Activated naive CD8-positive, alpha-beta T cell treated with anti-CD3 and anti-CD28 coated beads, Interleukin-2, amount 10 ng/mL, durations not matched to agents 7 days and 5 days (primary cell): ENCODE measurements at places on chromosomes 16 and 17. TPM values are rescaled to one million over a fixed set of nuclear protein-coding genes. Genes with fewer than 3 reads are reported as not detected.

HSD11B2 gene
- not detected for total RNA-seq

MAP3K14 gene
- total RNA-seq: 25.9 TPM

MT2A gene
- total RNA-seq: 115 TPM

TRPV2 gene
- 107 TPM for total RNA-seq

TMEM220 gene
- total RNA-seq: 1.7 TPM

MEOX1 gene
- 5.2 TPM for total RNA-seq

ALDH3A2 gene
- total RNA-seq: 32.8 TPM

CA7 gene
- not detected for total RNA-seq

AOC3 gene
- total RNA-seq: 0.86 TPM

MGRN1 gene
- total RNA-seq: 91.7 TPM

HOXB2 gene
- total RNA-seq: 20.0 TPM

ANKRD13B gene
- total RNA-seq: 7.9 TPM

P2RX5 gene
- 19.0 TPM for total RNA-seq

DNA sequence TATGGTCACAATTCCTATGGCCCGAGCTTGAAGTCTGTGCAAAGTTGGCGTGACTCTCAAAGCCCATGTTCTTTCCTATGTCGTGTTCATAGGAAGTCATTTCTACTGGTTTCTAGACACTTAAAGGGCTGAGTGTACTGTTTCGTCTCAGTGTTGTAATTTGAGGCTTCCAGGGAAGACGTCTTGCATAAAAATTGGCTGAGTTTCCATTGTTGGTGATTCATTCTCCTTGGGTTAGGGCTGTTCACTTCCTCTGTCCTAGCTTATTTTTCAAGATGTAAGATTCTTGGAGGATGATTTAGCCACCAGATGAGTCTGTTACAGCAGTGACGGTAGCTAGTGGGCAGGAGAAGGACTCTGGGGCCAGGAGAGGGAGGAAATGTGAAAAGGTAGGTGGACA lies 43.1 kb downstream of the PIK3R5 start:
- H3K4me3 ChIP-seq: no peak overlapping the region
- no peak for DNase-seq
- peak overlapping the region; percentile 52 for H3K27ac ChIP-seq
- peaks cover 9% of the 10 kb centered on the region for H3K4me1 ChIP-seq
- peaks cover 49% of the 10 kb centered on the region for H3K36me3 ChIP-seq

GRCh38 chr17:39867084-39867879 lies 720 bp upstream of the ZPBP2 start:
- H3K36me3 ChIP-seq: peaks cover 3% of the 10 kb centered on the region
- peaks cover 36% of the 10 kb centered on the region for H3K4me1 ChIP-seq
- H3K27me3 ChIP-seq: peaks cover 2% of the 10 kb centered on the region
- peak overlapping the region; percentile 68 for H3K4me3 ChIP-seq
- DNase-seq: no peak
- H3K27ac ChIP-seq: peak overlapping the region; percentile 73

GRCh38 chr17:32909787-32910369 lies 18.1 kb upstream of the TMEM98 start:
- H3K27ac ChIP-seq: no peak overlapping the region
- DNase-seq: peak; percentile 39
- no peak overlapping the region for H3K4me3 ChIP-seq
- peaks cover 43% of the 10 kb centered on the region for H3K27me3 ChIP-seq
- H3K4me1 ChIP-seq: peaks cover 7% of the 10 kb centered on the region

DNA sequence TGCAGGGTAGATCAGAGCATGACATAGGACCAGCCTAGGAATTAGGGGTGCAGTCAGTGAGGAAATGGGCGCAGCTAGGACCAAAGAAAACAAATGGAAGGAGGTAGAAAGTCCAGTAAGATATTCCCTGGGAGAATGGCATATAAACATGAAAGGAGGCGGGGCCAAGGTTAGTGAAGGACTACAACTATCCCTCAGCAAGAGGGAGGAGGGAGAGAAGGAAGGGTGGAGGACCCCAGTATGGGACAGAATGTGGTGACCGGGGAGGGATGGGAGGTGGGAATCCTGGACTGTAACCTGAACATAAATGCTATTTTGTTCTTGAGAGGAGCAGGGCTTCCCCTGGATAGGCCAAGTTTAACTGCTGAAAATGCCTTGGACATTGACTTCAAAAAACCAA lies 22.8 kb downstream of the ITGB3 start:
- H3K4me1 ChIP-seq: peaks cover 3% of the 10 kb centered on the region
- no peak overlapping the region for H3K4me3 ChIP-seq
- DNase-seq: no peak
- peaks cover 19% of the 10 kb centered on the region for H3K27me3 ChIP-seq
- no peaks in the 10 kb centered on the region for H3K36me3 ChIP-seq
- no peak overlapping the region for H3K27ac ChIP-seq

GRCh38 chr16:10765772-10766171 lies 22.1 kb downstream of the NUBP1 start:
- H3K4me1 ChIP-seq: peaks cover 14% of the 10 kb centered on the region
- no peak for DNase-seq
- H3K4me3 ChIP-seq: no peak overlapping the region

DNA sequence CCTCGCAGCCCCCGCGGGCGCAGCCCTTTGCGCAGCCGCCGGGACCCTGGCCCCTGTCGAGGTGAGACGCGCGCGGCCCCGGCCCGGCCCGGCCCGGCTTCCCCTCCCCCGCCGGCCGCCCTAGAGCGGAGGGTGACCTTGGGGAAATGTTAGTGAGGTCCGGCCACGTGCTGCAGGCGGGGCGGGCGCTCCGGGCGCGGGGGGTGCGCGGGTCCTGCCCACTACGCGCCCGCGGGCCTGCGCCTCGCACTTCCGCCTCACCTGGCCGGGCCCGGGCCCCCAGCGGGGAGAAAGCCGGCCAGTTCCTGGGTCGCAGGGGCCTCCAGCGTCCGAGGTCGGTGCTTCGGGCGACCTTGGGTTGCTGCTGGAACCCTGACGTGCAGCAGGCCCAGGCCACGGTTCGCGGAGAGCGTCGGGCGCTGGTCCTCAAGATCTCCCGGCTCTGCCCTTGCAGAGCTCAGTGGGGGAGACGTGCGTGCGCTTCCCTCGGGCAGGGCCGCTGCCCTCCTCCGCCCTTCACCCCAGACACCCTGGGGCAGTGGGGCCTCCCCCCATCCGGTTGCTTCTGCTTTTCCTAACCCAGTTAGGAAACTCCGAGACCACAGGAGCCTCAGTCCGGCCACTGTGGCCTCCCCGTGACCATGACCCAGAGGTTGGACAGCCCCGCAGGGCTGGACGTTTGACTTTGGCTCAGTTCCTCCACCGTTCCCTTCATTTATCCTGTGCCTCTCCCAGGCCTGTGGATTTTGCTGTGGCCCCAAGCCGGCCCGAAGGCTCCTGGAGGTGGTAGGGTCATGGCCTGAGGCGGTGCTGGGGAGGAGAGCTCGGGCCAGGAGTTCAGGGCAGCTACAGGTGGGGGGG lies 791 bp downstream of the MCRIP2 start:
- H3K4me1 ChIP-seq: peaks cover 5% of the 10 kb centered on the region
- DNase-seq: peak; percentile 74
- no peaks in the 10 kb centered on the region for H3K27me3 ChIP-seq
- H3K27ac ChIP-seq: peak overlapping the region; percentile 51
- no peaks in the 10 kb centered on the region for H3K36me3 ChIP-seq
- peak overlapping the region; percentile 76 for H3K4me3 ChIP-seq

DNA sequence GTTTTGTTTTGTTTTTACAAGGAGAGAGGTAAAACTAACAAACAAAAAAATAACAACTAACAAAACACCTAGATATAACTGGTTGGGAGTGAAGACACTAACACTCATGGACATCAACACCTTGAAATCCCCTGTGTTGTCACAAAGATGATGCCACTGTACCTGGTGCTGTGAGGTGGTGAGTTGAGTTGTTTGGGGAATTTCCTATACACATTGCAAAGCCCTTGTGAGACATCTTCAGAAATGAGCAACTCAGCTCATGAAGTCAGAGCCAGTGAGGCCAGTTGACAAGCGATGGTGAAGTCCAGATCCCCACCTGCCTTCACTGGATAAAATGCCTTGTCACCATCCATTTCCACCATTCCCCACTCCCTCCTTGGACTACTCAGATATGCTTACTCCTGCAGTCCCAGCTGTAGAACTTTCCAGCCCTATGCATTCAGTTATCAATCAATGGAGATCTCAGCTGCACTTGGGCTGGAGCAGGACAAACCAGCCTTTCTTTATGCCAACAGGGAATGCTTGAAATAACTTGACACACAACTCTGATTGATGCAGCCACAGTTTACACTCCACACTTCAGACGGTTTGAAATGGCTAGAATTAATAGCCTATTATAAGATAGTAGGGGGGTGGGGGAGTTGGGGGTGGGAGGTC lies 22.2 kb downstream of the ANKFN1 start:
- no peaks in the 10 kb centered on the region for H3K4me1 ChIP-seq
- no peak overlapping the region for H3K4me3 ChIP-seq
- H3K27ac ChIP-seq: no peak overlapping the region
- no peaks in the 10 kb centered on the region for H3K36me3 ChIP-seq

GRCh38 chr17:56983366-56983765 lies 5.4 kb downstream of the SCPEP1 start:
- H3K36me3 ChIP-seq: peaks cover 1% of the 10 kb centered on the region
- H3K4me1 ChIP-seq: peaks cover 10% of the 10 kb centered on the region
- no peaks in the 10 kb centered on the region for H3K27me3 ChIP-seq
- H3K27ac ChIP-seq: no peak overlapping the region

GRCh38 chr17:30093463-30094147 lies 23.0 kb upstream of the NSRP1 start:
- no peak for DNase-seq
- peaks cover 6% of the 10 kb centered on the region for H3K4me1 ChIP-seq
- H3K27ac ChIP-seq: no peak overlapping the region
- no peaks in the 10 kb centered on the region for H3K36me3 ChIP-seq
- no peak overlapping the region for H3K4me3 ChIP-seq

GRCh38 chr17:35087731-35088355 lies 24.3 kb upstream of the RFFL start:
- H3K36me3 ChIP-seq: peaks cover 2% of the 10 kb centered on the region
- H3K27ac ChIP-seq: peak overlapping the region; percentile 83
- DNase-seq: peak; percentile 35
- peaks cover 25% of the 10 kb centered on the region for H3K4me1 ChIP-seq
- H3K4me3 ChIP-seq: peak overlapping the region; percentile 85
- H3K27me3 ChIP-seq: no peaks in the 10 kb centered on the region

- H3K27me3 ChIP-seq: no peaks in the 10 kb centered on the region
- peak overlapping the region; percentile 81 for H3K4me3 ChIP-seq
- peaks cover 84% of the 10 kb centered on the region for H3K4me1 ChIP-seq
- DNase-seq: peak; percentile 54
- H3K36me3 ChIP-seq: peaks cover 59% of the 10 kb centered on the region
- peak overlapping the region; percentile 90 for H3K27ac ChIP-seq
Measured at GRCh38 chr17:40553694-40554534, 11.4 kb downstream of the CCR7 start.

- H3K27ac ChIP-seq: no peak overlapping the region
- peaks cover 6% of the 10 kb centered on the region for H3K4me1 ChIP-seq
- no peak overlapping the region for H3K4me3 ChIP-seq
- peaks cover 30% of the 10 kb centered on the region for H3K36me3 ChIP-seq
Measured at GRCh38 chr17:59402760-59403159, 71.3 kb downstream of the YPEL2 start.

GRCh38 chr17:49748791-49749190 lies 15.1 kb downstream of the FAM117A start:
- H3K36me3 ChIP-seq: peaks cover 16% of the 10 kb centered on the region
- peak overlapping the region; percentile 85 for H3K27ac ChIP-seq
- peaks cover 59% of the 10 kb centered on the region for H3K4me1 ChIP-seq
- H3K27me3 ChIP-seq: no peaks in the 10 kb centered on the region
- DNase-seq: peak; percentile 32

GRCh38 chr17:63140255-63140654 lies 174.2 kb downstream of the TANC2 start:
- no peaks in the 10 kb centered on the region for H3K36me3 ChIP-seq
- H3K4me1 ChIP-seq: peaks cover 4% of the 10 kb centered on the region
- no peak overlapping the region for H3K4me3 ChIP-seq
- no peak for DNase-seq

- no peak overlapping the region for H3K4me3 ChIP-seq
- no peaks in the 10 kb centered on the region for H3K4me1 ChIP-seq
- no peak for DNase-seq
- H3K27ac ChIP-seq: no peak overlapping the region
- no peaks in the 10 kb centered on the region for H3K27me3 ChIP-seq
Measured at GRCh38 chr17:80006339-80006720, 29.3 kb downstream of the TBC1D16 start.

GRCh38 chr17:350706-351448 lies 1.7 kb downstream of the RPH3AL start:
- H3K4me1 ChIP-seq: no peaks in the 10 kb centered on the region
- H3K36me3 ChIP-seq: no peaks in the 10 kb centered on the region
- H3K27ac ChIP-seq: peak overlapping the region; percentile 7
- DNase-seq: no peak
- no peaks in the 10 kb centered on the region for H3K27me3 ChIP-seq

- DNase-seq: no peak
- no peak overlapping the region for H3K4me3 ChIP-seq
- H3K4me1 ChIP-seq: no peaks in the 10 kb centered on the region
- H3K27me3 ChIP-seq: peaks cover 3% of the 10 kb centered on the region
- H3K36me3 ChIP-seq: no peaks in the 10 kb centered on the region
Measured at GRCh38 chr17:41428591-41429291, 4.4 kb upstream of the KRT37 start.

DNA sequence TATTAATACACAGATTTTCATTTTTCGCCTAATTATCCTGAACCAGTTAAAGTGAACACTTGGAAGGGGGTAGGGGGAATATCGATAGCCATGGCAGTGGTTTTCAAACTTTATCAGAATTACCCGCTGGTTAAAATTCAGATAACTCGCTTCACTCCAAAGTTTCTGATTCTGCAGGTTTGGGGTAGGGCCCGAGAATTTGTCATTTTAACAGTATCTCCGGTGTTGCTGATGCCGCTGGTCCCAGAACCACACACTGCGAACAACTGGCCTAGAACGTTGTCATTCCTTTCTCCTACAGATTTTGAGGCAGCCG lies 313 bp upstream of the NSRP1 start:
- no peak for DNase-seq
- H3K4me1 ChIP-seq: peaks cover 48% of the 10 kb centered on the region
- no peaks in the 10 kb centered on the region for H3K27me3 ChIP-seq
- peaks cover 13% of the 10 kb centered on the region for H3K36me3 ChIP-seq
- H3K27ac ChIP-seq: peak overlapping the region; percentile 99

DNA sequence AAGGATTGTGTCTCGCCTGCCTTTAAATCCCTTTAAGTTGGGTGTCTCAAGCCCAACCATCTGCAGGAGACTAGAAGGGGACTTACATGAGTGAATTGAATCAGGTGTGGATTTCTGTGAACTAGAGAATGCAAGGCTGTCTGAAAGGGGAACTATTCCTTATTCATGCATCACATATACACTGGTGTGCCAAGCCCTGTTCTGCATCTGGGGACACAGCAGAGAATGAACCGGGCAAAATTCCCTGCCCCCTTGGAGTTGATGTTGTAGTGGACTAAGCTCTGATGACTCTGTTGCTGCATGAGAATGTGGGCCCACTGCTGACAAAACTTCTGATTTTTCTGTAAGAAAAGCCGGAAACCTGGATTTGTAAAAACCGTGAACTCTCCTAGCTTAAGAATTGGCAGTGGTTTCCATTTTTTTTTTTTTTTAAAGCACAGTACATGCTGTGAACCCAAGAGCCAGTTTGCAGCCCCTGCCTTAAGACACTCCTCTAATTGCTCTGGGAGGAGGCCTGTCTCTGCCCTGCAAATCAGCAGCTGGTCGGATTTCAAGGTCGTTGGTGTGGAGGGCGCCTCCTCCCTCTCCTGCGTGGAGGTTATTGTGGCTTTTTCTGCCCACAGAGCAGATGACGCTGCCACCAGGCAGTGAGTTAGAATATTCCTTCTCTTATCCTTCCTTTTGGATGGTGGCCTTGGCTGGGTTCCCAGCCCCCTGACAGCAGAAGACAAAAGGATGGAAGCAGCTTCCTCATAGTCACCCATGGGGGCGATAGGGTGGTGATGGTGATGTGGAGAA lies 131.0 kb downstream of the PRKCB start:
- peaks cover 17% of the 10 kb centered on the region for H3K4me1 ChIP-seq
- no peak overlapping the region for H3K4me3 ChIP-seq

- H3K36me3 ChIP-seq: peaks cover 2% of the 10 kb centered on the region
- DNase-seq: peak; percentile 68
- peaks cover 66% of the 10 kb centered on the region for H3K27me3 ChIP-seq
- H3K4me1 ChIP-seq: peaks cover 20% of the 10 kb centered on the region
- peak overlapping the region; percentile 51 for H3K27ac ChIP-seq
Measured at GRCh38 chr17:81396722-81397313, 1.6 kb downstream of the BAHCC1 start.
